NCI-H1092 treated with DMSO at 0.1 percent for 48 hours (cell line): ENCODE measurements at places on chromosomes 6 and 20.

DNA sequence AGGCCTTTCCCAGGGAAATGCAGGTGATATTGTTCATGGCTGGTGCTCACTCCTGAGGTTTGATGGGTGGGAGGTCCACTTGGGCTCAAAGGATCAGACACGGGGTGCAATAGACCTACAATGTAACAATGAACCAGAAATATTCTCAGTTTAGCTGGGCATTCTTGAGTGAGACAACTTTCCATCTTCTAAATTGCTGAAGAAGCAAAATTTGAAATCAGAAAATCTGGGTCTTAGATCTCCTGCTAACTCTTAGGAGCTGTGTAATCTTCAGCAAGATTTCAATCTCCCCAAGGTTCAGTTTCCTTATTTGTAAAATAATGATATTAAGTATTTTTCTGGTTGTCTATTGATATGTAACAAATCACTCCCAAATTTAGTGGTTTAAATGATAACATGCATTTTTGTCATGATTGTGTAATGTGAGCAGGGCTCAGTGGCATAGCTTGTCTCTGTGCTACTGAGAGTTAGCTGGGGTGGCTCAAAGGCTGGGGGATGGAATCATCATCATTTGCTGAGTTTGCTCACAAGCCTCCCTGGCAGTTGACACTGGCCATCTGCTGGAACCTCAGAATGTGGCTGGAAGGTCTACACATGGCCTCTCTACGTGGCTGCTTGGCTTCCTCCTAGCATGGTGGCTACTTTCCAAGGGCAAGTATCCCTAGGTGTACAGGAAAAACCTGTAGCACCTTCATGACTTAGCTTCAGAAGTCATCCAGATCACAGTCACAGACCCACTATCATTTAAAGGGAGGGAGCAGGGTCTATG lies 98.8 kb downstream of the GRM1 start:
- DNase-seq, result no peak

DNA sequence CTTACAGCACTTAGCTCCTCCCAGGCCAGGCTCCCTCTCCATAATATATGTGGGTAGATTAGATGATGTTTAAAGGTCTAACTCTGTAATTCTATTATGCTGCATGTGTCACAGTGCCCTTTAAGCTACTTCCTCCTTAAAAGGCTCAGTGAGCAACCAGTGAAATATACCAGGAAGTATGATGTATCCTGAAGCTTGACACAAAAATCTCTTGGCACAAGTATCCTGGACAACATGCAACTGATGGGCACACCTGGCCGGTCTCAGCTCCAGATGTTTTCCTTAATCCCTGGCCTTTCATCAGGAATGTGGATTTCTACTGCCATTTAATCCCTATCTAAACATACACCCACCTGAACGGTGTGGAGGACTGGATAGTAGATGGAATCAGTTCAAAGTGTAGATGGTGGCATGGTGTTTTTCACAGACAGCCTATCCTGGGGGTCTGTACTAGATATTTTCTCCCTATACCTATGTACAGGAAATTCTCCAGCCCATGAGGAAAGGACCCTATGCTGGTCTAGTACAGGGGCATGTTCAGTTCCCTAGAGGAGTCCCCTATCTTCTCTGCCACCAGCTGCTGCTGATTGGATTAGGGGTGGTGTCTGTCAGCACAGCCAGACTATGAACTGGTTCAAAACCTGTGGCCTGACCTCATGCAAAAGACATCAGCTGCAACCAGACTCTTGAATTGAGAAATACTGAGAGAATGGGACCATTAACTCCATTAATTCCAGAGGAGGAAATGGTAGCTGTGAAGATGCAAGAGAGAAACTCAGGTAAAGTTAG lies 59.4 kb upstream of the CITED2 start:
- no peak for DNase-seq

DNA sequence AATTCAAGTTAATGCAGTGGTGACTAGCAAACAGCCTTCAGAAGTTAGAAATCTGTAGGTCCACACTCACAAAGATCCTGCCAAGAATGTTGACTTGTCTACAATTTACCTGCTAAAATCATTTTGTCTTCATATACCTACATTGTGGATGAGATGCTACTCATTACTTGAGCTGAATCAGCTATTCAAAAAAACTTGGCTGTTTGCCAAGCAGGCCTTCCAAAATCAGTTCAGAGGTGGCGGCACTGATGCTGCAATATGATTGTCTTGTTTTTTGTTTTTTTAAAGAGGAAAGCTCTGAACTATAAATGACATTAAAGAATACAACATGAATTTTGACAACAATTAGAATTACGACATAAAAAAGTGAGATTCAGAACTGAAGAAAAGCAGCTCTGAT lies 354.7 kb upstream of the KHDRBS2 start:
- no peak for DNase-seq

- DNase-seq, result no peak
Observed at GRCh38 chr20:63678667-63679465, 17.6 kb upstream of the TNFRSF6B start.

DNA sequence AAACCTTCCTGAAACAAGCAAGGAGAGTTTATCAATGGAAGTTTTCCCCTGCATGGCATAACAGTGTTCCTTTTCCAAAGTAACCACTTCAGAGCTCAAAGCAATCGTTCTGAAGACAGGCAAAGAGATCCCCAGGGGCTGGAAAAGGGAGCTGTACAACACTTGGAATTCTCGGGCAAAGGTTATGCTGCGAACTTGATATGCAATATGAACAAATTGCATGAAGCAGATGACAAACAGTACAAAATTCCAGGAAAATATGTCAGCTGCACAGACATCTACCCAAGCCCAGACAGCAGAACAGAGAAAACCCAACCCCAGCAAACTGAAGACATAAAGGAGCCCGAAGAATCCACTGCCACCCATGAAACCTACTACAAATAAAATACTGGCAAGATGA lies 18.4 kb downstream of the POPDC3 start:
- DNase-seq, result no peak

- no peak for DNase-seq
Observed at GRCh38 chr20:13441388-13441787, 197.3 kb downstream of the TASP1 start.

- DNase-seq, result peak; percentile 51
Observed at GRCh38 chr6:136921381-136921935, 643 bp upstream of the SLC35D3 start.

GRCh38 chr20:40777653-40778052 lies 88.6 kb upstream of the MAFB start:
- DNase-seq, result no peak

- no peak for DNase-seq
Observed at GRCh38 chr6:159464816-159465215, 228.2 kb downstream of the SOD2 start.

DNA sequence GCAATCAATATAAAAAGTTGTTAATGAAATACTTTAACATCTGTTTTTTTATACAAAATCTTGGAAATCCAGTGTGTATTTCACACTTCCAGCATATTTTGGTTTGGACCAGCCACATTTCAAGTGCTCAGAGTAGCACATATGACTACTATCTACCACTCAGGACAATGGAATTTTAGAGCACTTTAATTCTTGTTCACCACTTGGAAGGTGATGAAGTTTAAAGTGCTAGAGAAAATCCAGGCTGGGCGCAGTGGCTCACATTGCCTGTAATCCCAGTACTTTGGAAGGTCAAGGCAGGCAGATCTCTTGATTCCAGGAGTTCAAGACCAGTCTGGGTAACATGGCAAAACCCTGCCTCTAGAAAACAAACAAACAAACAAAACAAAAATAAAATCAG lies 6.1 kb upstream of the SLC35B3 start:
- DNase-seq, result no peak

DNA sequence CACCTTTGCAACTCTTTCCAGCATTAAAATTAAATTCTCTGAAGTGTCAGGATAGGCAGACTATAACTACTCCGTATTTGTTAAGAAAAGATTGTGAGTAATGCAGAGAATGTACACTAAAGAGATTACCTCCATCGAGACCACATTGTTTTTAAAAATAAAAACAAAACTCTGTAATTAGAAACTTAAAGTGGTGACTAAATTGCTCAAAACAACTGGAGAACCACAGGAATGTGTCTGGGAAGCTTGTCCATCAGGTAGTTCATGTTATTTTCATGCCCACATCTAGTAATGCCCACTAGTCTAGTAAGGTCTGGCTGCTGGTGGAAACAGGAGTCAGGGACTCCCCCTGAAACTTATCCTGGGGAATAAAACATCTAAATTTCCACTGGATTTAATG lies 103.0 kb upstream of the FOXQ1 start:
- no peak for DNase-seq

DNA sequence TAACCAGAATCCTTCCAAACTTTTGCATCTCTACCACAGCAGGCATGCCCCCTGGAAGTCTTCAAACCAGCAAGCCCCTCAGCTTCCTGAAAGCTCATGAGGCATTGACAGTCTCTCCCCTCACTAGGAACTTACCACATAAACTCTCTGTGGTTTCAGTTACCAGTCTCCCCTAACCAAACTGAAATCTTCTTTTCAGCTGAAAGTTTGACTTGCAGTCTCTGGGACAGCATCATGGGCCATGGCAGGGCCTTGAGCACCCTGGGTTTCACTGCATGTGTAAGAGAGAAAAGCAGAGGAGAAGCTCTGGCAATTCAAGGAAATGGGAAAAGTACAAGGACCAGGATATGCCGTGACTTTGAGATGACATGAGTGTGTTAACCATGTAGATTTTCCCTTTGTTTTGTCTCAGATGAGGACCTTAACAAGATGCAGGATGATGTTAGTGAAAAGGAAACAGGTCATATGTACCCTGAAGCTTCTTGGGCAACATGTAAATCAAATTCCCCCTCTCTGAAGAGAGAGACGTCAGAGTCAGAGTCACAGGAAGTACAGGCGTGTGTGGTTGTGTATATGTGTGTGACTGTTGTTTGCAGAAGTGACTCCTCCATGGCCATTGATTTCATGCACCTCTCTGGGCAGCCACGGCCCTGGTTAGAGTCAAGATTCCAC lies 106.3 kb downstream of the TNFRSF21 start:
- DNase-seq, result no peak

- peak; percentile 24 for DNase-seq
Observed at GRCh38 chr6:26155061-26155930, 68.1 kb downstream of the HFE start.

GRCh38 chr6:91166271-91167046 lies 579.6 kb upstream of the MAP3K7 start:
- no peak for DNase-seq

GRCh38 chr6:131368198-131368911 lies 204.7 kb upstream of the ARG1 start:
- no peak for DNase-seq

GRCh38 chr6:11586536-11586935 lies 49.0 kb downstream of the TMEM170B start:
- no peak for DNase-seq

- no peak for DNase-seq
Observed at GRCh38 chr6:137881522-137881886, 14.4 kb downstream of the TNFAIP3 start.

DNA sequence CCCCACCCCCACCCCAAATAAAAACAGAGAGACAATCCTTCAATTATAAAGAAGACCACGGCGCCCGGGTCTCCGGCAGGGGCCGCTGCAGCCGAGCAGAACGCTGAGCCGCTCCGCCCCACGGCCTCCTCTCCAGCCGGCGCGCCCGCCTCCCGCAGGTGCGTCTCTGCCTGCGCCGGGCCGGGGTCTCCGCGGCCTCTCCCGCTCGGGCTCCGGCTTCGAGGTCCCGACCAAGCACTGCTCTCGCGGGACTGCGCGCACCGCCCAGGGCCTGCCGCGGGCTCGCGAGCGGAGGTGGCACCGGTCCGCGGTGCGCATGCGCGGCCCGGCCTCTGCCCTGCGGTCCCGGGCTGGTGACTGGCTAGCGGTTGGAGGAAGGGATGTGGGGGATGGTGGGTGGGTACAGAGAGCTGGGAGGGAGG lies 241 bp upstream of the SIRT5 start:
- DNase-seq, result peak; percentile 73

DNA sequence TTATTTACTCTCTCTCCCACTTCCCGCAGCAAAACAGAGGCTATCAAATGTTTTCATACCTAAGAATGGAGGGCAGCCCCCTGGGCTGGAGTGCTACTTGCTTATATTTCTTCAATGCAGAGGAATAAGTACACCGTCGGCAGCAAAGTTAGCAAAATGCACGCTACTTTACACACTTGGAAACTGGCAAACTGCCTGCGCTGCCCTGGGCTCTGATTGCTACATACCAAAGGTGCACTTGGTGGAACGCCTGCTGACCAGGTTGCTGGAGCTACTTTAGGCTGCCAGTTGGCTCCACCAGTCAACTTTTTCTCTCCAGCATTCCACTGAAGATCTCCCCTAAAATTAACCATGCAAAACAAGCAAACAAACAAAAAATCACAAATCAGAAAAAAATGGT lies 62.4 kb downstream of the PRSS35 start:
- no peak for DNase-seq

- no peak for DNase-seq
Observed at GRCh38 chr20:19397666-19398065, 185.2 kb downstream of the SLC24A3 start.

GRCh38 chr20:8404912-8405635 lies 273.0 kb downstream of the PLCB1 start:
- no peak for DNase-seq

DNA sequence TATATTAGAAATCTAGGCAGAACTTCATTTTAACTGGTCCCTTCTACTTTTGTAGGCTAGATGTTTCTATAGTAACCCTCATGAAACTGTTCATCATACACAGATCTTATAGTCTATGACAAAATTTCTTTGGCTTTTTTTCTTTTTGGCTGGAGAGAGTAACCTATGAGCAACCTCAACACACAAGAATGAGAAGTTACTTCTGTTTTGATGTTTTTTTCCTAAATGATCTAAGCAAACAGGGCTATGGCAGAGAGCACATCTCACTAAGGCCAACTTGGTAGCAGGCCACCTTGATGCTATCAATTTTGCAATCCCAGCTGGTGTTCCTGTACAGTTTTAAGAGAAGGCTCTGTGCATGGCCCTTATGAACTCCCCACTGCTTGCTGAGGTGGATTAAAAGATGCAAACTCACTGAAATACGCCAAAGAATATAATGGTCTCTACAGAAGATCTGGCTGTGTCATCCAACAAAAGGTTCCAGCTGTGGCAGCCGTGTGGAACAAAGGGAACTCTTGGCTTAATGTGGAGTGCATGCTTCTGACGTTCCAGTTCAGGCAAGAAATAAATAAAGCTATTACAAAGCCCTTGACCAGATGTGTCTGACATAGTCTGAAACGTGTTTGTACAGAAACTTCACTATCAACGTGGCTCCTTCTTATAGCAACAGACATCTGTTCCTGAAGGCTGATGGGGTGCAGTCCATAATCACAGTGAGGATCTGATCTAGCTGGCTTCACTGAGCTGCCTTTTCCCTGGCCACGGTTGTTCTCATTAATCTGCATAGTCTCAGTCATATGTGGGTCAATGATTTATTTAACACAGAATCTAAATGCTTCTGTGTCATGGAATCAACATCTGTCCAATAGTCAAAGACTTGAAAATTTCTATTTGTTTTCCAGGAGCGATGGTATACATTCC lies 481.1 kb downstream of the BMP2 start:
- no peak for DNase-seq

DNA sequence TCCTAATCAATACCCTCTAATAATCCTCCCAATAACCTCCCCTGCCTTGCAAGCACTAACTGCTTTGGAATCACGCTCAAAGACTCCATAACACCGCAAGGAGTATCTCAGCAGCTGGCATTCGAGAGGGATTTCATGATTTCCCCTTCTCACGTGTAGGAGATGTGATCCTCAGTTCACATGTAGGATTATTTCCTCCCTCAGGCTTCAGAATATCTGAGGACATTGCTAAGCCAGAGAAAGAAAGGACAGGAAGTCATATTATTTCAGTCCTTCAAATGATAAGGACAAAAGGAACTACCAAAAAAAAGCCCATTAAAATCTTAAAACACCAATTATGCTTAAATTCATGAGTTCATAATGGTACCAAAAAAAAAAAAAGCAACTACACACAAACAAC lies 122.9 kb downstream of the NFATC2 start:
- no peak for DNase-seq
